ENCODE measurements at places on chromosomes 3 and 15. TPM values are rescaled to one million over a fixed set of nuclear protein-coding genes. Genes with fewer than 3 reads are reported as not detected.

DNA sequence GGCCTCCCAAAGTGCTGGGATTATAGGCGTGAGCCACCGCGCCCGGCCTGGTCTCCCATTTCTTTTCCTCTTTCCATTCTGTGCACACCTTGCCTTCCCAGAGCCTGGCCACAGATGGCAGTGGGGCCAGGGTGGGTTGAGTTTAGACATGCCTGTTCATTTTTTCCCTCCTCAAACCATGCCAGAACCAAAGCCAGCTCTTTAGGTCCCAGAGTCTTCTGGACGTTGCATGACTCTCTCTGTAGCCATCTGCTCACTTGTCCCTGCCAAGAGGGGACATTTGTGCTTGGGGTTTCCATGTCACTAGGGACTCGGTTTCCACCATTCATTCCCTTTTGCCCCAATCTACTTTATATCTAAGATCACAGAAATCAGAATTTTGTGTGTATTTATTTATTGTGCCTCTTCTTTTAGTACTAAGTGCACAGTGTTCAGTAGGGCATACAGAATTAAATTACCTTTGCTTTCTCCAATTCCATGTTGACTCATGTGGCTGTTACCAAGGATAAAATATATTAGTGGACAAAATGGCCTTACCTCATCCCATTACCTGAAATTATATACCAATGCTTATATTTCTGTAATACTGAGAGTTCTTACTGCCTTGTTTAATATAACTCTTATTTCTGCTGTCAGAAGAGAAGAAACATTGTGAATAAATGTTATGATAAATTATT, 49.6 kb downstream of the USP13 start:
- DNase-seq = no peak

The ZNF80 gene
- total RNA-seq = not detected

DNA sequence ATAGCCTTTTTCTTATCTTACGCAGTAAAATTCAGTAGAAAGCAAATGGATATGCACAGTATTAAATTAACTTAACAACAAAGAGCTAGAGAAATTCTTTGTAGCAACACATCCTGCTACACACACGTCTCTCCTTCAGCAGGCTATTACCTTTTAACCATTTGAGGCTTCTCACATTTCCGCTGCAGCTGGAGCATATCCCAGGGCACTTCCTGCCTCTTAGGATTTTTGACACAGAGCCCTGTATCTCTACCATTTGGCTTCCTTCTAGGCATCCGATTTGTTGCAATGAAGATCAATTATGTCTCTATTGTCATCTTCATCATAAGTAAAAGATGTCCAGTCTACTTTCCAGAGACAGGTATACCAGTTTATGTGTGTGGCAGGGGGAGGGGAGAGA, 292.4 kb upstream of the CBLB start:
- no peak for DNase-seq

The VEPH1 gene
- not detected for total RNA-seq

The MUSTN1 gene
- 1.7 TPM for total RNA-seq

DNA sequence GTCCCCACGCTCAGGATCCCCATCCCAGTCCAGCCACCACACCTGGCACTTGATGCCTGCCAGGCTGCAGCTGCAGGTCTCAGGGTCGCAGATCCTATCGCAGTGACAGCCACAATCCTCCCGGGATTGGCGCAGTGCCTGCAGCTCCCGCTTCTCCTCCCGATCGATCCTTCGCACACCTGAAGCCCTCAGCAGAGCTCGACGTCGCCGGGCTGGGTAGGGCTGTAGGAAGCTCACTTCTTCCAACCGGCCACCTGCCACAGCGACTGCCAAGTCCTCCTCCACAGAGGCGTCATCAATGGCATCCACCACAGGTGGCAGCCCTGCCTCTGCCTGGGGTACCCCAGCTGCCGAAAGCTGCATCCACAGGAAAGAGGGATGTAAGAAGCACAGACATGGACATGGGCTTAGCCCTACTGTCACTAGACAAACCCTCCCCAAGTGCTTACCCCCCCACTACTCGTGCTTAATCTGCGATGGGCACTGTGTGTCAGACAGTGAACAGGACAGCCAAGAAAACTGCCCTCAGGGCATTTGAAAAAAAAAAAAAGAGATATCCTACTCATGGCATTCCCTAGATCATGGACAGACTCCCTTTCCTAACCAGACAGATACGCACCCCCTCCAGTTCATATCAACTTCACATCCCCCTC, 9.2 kb downstream of the CSRNP1 start:
- DNase-seq = no peak

DNA sequence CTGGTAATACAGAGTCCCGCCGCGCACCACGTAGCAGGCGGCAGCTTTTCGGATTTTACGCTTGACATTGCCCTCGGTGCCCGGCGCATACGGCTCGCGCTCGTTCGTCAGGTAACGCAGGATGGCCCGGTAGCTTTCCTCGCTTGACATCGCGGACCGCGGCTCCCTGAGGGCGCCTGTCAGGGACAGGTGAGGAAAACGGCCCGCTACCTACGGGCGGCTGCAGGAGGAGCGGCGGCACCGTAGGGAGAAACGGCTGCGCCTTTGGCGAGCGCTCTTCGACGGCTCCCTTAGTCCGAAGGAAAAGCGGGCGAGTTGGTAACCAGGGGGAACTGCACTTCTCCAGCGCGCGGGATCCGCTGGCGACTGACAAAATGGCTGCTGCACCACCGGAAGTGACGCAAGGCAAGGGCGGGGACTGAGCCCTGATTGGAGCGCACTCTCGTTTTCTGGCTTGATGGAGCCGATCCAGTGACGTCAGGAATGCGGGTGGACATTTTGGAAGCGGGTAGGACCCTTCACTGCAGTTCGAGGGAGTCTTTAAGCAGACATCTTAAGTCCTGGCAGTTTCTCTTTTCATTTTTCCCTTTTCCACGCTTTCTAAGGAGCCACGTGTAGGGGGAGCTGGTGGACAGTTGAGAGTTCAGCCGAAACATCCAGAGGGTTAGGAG, at the start of gene ZBTB11:
Gene ZBTB11 (minus strand): TSS at position 368 of the 671 bp plus-strand sequence. CDS start 218 bp downstream, at position 150.
- DNase-seq = peak; percentile 99

The RBM5 gene
- total RNA-seq = 223 TPM

The SLC51B gene
- total RNA-seq = not detected

DNA sequence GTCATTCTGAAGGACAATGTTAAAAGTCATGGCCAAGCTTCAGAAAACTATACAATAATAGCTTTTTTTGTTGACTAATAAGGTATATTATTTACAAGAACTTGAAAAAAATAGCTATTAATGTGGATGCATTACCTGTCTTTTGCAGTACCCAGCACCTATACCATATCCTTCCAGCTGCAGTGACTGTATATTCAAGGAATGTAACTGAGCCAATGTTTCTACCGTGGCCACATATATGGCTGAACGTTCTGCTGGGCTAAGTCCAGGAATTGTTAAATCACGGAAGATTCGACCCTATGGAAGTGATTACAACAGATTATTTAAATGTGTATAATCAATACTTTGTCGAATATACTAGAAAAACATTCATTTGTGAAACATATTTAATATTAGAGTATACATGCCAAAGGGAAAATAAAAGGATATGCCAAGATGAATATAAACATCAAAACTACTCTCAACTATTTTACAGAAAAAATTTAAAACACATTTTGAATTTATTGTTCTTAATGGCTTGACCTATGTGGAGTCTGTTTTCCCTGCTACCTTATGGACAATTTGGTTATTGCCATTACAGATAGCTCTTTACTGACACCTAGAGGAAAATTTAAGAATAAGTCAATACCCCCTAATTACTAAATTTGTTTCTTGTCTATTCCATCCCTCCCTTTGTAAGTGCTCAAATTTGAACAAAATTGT, 17.6 kb downstream of the ACAD11 start:
- DNase-seq = peak; percentile 53

DNA sequence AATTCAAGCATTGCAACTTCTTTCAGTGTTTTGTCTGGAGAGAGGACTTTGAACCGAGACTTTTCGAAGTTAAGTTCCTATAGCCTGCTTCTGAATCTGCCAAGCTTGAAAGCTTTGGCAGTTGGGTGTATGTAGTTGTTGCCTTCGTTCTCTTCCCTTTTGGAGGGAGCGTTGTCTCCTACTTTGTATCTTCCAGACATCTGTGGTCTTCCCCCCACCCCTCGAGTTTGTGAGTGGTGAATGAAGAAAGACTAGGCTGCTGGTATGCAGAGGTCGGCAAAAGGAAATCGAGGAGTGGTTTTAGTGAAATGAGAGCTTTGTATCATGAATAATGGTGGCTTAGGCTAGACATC, 1.3 kb downstream of the CTNNB1 start:
- DNase-seq = peak; percentile 62

DNA sequence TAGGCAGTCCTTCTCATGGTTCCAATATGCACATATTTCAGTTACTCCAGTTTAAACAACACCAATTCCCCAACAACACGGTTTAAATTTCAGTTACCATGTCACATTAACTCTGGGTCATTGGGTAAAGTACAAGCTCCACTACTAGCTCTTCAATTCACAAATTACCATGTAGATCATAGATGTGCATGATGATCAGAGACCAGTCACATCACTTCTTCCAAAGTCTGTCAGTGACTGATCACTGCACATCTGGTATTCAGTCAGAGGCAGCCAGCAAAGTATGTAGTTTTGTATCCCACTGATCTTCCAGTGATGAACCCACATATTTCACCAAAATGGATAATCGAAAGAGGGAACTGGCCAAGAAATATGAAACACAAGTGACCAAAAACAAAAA, 978.4 kb upstream of the CFAP20DC start:
- no peak for DNase-seq

The SHC4 gene
- 0.33 TPM for total RNA-seq

DNA sequence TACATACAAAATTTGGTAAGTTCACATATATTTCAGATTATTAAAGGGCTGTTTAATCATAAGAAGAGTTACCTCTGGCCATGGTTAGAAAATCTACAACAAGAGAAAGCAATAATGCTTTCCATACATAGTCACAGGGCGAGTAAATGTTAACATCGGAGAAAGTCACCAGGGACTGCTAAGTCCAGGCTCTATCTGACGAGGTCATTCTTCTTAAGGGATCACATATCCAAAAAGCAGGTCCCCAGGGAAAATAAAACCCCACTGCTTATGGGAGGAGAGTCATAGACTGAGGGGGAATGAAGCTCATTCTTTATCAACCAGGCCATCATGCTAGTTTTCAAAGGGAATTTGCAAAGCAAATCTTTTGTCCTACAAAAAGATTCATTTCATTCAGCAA, 3.1 kb downstream of the PCYT1A start:
- DNase-seq = no peak

- no peak for DNase-seq
These were observed 226.6 kb downstream of the GREM1 start for GRCh38 chr15:32944431-32944830.

DNA sequence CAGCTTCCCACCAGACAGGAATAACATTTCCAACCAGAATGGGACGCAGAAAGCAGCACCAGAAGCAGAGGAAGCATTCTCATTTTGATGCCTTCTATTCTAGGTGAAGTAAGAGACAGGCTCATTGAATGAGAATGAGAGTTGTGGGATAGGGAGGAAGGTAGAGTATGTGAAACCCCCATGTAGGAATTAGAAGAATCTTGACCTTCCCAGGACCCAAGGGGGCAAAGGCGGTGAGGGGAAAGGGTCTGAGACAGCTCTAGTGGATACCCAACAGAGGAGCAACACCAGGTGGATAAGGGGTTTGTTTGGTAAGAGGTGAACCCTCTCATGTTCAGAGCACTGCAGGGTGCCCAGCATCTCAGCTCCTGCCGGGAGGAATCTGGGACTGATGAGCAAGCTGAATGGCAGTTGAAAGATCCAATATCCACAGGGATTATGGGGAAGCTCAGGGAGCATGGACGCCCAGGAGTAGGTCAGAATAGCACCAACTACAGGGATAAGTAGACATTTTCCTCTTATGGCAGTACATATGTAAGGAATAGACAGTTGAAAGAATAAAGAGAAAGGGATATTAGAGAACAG, 77.0 kb downstream of the PLCL2 start:
- no peak for DNase-seq

- DNase-seq = no peak
These were observed 496.8 kb downstream of the CNTN4 start for GRCh38 chr3:2595486-2595885.

DNA sequence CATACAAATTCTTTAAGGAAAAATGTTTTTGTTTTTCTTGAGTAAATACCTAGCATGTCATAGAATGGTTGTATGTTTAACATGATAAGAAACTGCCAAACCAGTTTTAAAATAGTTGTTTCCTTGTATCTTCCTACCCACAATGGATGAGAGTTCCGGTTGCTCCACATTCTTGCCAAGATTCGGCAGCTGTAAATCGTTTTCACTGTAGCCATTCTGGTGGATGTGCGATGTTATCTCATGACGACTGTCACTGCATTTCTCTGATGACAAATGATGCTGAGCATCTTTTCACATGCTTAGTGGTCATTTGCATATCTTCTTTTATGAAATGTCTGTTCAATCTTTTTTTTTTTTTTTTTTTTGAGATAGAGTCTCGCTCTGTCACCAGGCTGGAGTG, 36.6 kb upstream of the SH3GL3 start:
- DNase-seq = no peak

The PLSCR2 gene
- not detected for total RNA-seq

The PARP16 gene
- 24.9 TPM for total RNA-seq

GRCh38 chr15:57405133-57405532, 28.8 kb downstream of the CGNL1 start:
- DNase-seq = no peak

DNA sequence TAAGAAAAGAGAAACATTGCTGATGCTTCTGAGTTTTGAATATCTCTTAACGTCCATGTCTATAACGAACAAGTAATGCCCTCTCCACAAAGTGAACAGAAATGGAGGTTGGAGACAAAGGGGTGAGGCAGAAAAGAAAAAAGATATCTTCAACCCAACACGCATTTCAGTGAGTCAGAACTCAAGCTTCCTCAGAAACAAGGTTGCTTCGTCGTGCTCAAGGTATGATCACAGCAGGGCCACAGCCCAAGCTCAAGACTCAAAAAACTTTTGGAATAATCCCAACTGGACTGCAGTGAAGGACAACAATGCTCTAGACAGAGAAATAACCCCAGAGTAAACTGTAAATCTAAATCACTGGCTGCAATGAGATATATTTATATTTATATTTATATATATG, 18.9 kb downstream of the WNT5A start:
- no peak for DNase-seq

DNA sequence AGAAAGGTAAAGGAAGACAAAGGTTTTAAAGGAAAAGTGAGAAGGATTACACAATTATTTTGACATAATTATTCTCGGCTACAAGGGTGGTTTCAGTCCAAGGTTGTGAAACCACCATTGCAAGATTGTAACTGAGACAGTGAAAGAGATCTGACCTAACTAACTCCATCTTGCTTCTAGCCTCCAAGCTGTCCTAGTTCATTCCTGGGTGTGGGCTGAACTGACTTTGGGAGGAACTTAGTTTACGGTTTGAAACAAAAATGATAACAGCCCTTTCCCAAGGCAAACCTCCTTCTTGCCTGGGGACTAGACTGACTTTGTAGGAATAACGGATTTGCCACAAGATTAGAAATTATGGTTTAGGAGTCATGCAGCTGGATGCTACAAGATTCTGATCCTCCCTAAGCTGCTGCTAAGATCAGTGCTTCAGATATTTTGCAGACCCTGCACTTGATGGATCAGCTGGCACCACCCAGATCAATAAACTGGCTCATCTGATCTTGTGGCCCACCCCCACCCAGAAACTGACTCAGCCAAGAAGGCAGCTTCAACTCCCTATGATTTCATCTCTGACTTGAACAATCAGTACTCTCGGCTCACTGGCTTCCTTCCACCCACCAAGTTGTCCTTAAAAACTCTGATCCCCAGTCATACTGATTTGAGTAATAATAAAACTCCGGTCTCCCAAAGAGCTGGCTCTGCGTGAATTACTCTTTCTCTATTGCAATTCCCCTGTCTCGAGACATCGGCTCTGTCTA, 57.7 kb upstream of the AADACL2 start:
- DNase-seq = no peak

- DNase-seq = no peak
These were observed 50.0 kb downstream of the DHX30 start for GRCh38 chr3:47852604-47853602.

- DNase-seq = no peak
These were observed 17.9 kb downstream of the ACSBG1 start for GRCh38 chr15:78216276-78217104.

Measured in OCI-LY7 (cell line).